ENCODE measurements at places on chromosomes 2 and 18. TPM values are rescaled to one million over a fixed set of nuclear protein-coding genes. Genes with fewer than 3 reads are reported as not detected.
A peak's percentile ranks its signal among the peaks of the same experiment; 100 is the strongest.

GRCh38 chr2:147182260-147182659 lies 662.6 kb upstream of the ACVR2A start:
- peak; percentile 30 for DNase-seq

The KCNE4 gene
- total RNA-seq: 4.2 TPM

The RAX gene
- not detected for total RNA-seq

- DNase-seq: no peak
Measured at GRCh38 chr2:36559221-36559942, 38.6 kb downstream of the FEZ2 start.

DNA sequence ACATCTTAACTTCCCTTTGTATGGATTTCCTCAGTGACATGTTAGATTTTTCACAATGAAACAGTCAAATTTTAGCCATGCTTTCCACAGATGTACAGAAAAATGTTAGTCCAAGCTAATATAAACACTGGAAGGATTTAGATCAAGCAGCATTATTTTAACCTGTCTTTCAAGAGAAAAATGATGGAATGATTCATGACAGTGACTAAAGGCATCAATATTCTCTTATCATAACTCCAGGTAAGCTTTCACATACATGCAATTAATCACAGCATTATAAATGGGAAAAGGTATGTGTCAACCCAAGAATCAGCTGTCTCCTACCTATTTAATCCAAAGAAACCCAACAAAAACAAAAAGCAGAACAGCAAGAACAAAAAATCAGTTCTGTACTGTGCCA lies 92.7 kb downstream of the NCKAP5 start:
- no peak for DNase-seq

DNA sequence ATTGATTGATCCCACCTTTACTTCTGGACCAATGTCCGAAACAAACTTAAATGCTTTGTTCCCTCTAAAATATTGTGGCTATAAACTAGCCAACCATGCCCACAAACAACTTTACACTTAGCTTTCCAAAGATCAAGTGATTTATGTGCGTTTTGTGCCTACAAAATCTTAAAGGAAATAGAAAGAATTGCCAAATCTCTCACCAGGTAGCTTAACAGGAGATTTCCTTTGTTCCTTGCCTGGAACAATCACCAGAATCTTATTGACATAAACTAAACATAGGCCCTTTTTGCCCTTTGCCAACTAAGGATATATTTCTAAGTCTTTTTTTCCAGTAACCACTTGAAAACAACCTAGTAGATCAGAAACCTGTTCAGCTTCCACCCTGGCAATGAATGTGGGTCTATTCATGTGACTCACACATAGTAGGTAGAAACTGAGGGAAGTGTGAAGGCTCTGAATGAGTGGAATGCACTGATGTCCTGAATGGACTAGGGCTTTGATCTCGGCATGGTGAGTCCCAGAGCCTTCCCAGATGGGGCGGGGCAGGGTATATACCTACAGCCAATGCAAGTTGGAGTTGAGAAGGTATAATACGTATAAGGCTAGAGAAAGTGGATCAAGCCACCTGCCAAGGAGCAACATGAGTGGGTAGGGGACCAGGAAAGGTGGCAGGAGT lies 94.6 kb upstream of the PPP1CB start:
- DNase-seq: no peak

- DNase-seq: no peak
Measured at GRCh38 chr2:33681364-33681757, 82.3 kb upstream of the FAM98A start.

DNA sequence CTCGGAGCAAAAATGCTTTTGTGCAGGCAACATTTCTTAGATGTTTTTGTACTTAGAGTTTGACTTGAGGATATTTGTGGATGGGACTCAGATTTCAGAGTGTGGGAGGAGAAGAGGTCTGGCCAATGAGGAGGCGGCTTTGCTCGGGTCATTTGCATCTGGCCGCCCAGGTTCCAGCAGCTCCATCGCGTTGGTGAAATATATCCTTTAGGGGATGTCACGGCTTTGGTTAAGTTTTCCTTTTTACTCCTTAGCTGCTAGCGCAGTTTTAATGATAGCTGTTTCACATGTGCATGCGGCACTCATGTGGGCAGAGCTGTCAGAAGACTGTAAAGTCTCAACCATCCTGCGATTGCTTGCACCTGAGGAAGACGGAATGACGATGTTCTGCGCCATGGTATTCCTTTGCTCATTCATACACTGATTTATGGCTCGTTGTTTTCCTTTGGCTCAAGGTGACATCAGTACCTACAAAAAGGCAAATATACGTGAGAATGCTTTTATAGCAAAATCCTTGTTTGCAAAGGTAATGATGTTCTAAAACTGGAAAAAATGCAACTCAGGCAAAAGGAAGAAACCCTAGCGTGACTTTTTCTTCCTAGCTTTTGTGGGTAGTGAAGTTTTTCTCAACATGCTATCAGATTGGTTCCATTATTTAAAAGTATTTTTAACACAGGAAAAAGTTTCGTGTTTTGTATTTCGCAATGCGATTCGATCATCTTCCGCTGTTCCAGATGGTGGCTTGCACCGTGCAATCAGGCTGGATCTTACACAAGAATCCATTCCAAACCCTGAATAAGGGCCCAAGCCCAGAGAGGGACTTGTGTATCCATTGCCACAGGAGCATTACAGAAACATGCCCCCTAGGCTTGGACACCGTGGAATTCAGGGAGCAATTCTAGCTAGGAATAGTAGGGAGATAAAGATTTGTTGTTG lies 70.5 kb upstream of the ZNF516 start:
- peak; percentile 97 for DNase-seq

DNA sequence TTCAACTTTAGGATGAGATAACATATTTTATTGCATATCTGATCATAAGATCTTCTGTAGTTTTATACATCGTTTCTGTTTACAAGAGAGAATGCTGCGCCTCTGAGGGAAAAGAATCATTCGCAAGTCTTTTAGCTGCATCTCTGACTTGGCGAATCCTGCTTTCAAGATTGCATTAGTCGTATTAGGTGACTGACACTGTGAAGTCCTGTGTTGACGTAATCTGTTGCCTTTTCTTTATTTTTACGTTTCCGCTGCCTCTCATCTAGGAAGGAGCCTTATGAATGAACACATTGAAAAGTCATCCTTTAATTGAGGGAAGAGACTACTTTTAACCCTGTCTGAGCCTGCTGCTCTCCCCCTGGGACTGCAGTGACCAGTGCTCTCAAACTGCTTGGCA lies 101.5 kb downstream of the LDLRAD4 start:
- DNase-seq: no peak

The L3MBTL4 gene
- 15.2 TPM for total RNA-seq

DNA sequence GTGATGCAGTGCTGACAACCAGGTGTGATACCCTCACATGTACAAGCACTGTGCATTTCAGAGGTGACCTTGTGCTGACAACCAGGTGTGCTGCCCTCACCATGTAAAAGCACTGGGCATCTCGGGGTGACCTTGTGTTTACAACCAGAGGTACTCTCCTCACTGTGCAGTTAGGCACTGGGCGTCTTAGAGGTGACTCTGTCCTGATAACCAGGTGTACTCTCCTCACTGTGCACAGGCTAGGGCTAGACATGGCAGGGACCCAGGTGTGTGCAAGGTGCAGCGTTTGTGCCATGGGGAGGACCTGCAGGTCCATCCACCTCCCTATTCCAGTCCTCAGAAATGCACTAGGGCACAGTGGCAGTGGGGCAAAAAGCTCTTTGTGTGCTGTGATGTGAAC lies 8.5 kb upstream of the ALKAL2 start:
- no peak for DNase-seq

The PLCD4 gene
- 11.0 TPM for total RNA-seq

GRCh38 chr2:69032336-69032735 lies 19.4 kb downstream of the ANTXR1 start:
- DNase-seq: no peak

DNA sequence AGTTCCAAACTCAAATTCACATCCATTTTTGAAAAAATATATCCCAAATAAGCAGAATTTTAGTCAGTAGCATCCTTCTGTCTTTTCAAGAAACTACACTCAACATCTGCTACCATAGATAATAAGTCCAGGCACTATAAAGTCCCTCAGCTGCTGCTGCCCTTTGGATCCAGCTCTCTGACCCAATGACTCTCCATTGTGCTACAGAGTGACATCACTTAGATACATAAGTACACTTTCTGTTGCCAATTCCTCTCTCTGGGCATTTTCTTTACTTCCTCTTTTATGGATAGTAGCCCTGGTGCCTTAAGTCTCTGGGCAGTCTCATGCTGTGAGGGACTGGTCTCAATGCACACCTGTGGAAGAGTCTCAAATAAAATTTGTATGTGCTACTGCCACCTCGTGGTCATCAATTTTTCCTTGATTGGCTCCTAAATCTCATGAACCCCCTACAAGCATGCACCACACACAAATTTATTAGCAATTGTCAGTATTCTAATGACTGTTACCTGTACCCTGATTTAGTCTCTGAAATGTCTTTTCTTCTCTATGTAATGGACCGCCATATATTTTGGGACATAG lies 219.2 kb downstream of the LRP1B start:
- peak; percentile 12 for DNase-seq

The RSAD2 gene
- 4.5 TPM for total RNA-seq

- no peak for DNase-seq
Measured at GRCh38 chr2:230220347-230220969, 674 bp upstream of the SP110 start.

DNA sequence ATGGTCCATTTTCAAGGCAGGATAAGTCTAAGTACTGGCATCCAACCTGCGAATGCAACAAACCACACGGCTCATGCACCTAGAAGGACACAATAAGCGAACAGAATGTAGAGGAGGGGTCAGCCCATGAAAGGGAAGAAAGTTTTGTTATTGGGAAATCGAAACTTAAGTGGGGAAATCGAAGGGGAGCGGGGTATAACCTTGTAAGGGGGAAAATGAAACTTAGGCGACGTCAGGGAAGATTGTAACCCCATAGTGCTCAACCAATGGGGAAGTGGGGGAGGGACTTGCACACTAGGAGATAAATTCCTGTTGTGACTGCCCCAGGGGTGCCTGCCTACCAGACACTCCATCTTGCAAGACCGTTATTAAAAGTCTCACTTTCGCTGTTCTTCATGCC lies 15.6 kb upstream of the OTOF start:
- no peak for DNase-seq

The AFF3 gene
- 11.0 TPM for total RNA-seq

DNA sequence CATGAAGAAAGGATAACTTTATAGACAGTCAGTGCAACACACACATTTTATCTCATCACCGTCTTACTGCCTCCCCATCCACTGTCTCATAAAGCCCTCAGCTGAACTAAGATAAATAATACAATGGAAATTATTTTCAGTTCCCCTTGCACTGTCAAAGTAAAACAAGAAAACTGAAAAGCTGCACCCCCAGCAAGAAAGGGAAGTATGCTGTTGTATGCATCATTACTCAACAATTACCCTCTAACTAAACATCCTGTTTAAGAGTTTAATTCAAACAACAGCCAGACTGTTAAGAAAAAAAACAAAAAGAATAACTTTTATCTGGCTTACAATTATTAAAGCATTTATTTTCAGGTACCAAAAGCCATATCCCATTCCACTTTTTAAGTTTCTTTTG lies 25.0 kb downstream of the MPPE1 start:
- DNase-seq: no peak

The SP110 gene
- total RNA-seq: 28.3 TPM

DNA sequence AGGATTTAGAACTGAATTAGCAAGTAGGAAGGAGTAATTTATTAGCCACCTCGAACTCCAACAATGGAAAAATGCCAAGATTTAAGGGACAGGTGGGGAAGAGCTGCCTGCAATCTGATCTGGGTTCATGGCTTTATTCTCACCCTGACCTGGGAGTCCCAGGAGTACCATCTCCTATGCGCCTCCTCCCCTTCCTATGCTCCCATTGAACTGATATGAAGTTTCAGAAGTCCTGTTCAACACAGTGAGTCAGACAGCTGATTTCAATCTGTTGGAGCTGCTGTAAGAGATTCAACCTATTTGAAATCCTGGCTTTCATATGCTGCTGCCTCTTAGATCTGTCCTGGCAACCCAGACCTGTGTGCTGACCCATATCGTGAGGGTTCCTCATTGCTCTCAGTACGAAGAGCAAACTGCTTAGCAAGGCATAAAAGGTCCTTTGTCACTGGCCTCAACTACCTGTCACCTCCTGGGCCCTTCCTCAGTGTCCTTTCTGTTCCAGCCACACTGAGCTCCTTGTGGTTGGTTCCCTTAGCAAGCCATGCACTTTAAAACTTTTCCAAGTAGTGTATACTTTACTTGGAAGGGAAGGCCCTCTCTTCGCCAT lies 15.9 kb upstream of the CD28 start:
- peak; percentile 25 for DNase-seq

DNA sequence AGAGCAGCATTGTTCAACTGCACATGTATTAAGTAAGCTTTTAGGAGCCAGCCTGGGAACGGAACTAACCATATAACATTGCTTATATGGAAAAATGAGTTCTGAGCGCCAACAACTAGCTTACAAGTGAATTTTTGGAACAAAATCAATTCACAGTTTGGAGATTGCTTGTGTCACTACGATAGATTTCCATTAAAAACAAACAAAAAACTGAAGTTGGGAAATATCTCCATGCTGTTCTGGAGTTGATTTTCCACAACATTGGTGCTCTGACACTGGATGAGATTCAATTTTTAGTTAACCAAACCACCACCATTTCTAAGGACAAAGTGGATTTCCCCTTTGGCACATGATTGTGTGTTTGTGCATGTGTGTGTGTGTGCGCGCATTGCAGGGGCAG lies 56.9 kb upstream of the ZNF397 start:
- DNase-seq: no peak

The MRO gene
- 2.9 TPM for total RNA-seq

The PARD3B gene
- 29.6 TPM for total RNA-seq

- DNase-seq: no peak
Measured at GRCh38 chr18:7084080-7085065, 33.2 kb downstream of the LAMA1 start.

DNA sequence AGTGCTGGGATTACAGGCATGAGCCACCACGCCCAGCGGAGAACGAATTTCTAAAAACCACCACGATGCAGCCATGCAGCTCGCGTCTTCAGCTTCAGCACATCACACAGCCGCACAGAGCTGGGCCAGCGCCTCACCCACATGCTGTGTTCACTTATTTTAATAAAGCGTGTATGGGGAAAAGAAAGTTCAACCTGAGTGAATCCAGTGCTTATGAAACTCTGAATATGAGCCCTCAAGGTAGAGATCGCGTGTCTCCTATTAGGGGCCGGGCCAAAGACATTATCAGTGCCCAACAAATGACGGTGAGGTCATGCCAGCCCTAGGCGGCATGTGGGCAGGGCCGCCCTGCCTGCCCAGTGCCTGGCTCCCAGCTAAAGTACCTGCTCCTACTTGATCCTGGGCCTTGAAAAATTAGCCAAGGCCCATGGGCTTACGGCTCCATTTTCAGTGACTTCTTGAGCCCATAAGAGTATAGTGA lies 44.3 kb downstream of the SPRED2 start:
- no peak for DNase-seq

DNA sequence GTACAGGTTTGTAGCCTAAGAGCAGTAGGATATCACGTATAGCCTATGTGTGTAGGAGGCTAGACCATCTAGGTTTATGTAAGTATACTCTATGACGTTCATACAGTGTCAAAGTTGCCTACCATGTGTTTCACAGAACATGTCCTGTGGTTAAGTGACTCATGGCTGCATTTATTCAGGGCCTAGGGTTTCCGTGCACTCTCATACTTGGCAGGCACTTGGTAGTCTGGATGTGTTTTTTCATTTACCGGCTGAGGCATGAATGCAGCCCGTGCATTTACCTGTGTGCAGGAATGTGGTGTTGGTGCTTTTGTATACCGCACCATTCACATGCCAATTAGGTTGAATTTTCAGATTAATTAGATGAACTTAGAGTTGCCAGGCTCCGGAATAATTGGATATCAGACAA lies 43.4 kb downstream of the MYL12B start:
- DNase-seq: no peak

The HOXD12 gene
- not detected for total RNA-seq

GRCh38 chr18:24660956-24661355 lies 200.5 kb downstream of the HRH4 start:
- no peak for DNase-seq
